ENCODE measurements at places on chromosomes 1 and 21.

DNA sequence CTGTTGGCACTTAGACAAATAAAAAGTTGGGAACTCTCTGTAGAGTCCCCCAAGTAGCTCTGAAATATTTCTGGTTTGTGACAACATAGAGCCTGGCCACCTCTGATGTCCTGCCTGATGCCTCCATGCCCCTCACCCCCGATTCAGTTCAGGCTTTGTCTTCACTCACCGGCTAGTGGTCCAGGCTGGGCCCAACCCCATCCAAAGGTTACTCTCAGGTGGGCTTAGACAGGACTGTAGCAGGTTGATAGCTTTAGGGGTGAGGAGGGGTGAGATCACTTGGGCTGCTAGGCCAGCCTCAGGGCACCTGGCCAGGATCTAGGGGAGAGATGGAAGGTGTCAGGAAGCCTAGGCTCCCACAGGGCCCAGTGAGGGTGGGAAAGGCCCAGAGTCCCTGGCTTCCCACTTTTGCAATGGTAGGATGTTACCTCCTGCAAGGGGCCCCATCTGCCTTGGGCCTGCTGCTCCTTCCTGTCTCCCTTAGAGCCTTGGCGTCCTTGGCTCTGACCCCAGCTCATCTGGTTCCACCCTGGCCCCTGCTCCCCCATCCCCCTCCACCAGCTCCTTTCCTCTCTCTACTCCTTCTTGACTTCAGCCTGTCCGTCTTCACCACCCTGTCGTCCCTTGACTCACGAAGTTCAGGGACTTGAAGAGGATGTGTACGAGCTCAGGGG lies 6.7 kb downstream of the EPS8L3 start:
- no peak for DNase-seq

DNA sequence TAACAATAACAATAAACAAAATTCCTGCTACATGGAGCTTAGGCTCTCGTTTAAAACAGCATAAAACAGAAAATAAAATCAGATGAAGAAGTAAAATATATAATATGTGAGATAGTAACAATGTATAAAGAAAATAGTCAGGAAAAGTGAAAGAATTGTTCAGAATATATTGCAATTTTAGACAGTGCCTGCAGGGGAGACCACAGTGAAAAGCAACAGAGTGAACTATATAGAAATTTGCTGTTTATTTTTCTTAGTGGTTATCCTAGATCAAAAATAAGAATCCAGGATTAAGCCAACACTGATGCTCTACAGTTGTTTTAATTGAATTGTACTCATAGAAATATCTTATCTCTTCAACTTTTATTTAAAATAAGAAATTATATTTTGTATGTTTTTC lies 1639.0 kb upstream of the B3GALT2 start:
- no peak for DNase-seq

GRCh38 chr1:228744356-228744755 lies 9.1 kb downstream of the RHOU start:
- DNase-seq: no peak

DNA sequence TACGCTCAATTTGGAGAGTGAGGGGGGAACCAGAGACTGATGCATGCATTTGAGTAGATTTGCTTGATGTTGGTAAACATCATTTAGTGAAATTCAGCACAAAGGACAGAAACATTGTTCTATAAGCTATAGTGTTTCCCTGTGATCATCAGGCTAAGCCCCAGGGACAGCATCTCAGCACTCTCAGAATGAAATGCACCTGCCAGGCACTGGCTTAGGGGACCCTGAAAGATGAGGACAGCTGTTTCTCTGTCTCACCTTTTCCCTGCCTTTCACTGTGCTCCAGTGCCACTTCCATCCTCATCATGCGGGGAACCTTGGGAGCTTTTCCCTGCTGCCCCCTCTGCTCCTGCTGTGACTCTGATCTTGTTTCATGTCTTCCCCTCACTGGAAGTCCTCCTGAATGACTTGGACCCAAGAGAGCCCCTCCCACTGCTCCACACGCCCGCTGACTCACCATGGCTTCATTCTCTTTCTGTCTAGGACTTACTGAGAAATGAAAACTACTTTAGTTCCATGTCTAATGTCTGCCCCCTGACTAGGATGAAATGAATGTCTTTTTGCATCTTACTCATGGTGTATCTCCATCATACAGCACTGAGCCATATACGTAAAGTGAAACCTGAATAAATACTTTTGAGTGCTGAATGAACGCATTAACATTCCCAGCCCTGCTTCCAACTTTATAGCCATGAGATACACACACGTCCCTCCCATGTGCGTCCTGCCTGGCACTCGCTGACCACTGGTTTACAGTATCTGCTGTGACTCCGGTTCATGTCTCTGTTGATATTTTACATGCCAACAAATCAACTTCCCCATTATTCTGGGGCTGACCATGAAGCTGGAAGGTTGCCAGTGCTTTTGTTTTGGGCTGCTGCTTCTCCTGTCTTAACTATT lies 182.0 kb downstream of the PCP4 start:
- peak; percentile 11 for DNase-seq

DNA sequence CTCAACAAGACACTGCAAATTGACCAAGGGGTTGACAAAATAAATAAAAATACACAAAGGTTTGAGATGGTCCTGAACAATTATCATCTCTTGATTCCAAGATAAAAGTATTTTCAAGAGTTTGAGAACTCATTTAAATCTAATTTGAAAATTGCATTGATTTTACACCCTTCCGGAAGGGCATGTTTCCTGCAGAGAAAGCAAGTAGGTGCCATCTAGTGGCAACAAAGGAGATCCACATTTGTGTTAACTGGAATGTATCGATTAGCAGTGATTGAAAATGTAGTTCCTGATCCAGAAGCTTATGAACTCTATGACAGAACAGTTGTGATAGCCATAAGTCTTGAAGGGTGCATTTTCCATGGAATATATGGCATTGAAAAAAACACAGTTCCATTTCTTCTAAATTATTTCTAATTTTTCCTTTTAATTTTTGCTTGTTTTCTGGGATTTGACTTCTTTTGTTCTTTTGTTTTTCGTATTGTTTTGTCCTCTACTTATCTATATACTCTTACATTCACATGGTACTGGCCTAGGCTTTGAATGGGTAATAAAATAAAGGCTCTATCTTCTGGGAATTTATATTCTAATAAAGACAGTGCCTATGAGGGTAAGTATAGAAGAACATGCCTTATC lies 143.7 kb downstream of the DNM3 start:
- peak; percentile 49 for DNase-seq

DNA sequence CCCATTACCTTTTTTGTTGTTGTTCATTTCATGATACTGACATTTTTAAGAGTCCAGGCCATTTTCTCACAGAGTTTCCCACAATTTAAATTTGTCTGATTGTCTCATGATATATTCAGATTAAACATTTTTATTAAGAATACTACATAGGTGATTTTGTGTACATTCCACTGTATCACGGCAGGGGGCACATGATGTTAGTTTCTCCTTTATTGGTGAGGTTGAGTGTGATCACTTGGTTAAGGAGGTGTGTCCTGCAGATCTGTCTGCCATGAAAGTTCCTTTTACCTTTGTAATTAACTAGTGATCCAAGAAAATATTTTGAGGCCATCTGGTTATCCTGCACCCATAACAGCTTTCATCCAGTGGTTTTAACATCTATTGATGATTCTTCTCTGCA lies 11.8 kb downstream of the RTCA start:
- DNase-seq: no peak

DNA sequence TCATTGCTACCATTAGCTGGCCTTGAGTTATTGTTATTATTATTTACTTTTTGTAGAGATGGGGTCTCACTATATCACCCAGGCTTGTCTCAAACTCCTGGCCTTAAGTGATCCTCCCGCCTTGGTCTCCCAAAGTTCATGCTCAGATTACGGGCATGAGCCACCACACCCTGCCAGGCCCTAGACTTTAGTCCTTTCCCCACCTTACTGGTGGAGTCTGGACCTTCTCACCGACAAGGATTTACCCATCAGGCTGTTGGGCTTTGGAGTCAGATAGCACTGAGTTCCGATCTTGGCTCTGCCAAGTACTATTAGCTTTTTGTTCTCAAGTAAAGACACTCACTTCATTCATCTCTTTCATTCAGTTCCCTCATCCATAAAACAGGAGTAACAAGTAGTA lies 17.2 kb downstream of the CNR2 start:
- DNase-seq: no peak

DNA sequence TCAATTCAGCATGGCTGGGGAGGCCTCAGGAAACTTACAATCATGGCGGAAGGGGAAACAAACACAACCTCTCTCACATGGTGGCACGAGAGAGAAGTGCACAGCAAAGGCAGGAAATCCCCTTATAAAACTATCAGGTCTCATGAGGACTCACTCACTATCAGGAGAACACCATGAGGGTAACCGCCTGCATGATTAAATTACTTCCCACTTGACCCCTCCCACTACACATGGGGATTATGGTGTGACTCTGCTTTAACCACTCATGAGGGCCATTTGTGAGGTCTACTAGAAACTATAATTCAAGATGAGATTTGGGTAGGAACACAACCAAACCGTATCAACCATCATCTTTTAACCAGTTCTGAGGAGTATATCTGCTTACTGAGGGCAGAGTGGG lies 387.4 kb upstream of the NFIA start:
- DNase-seq: no peak

GRCh38 chr1:42801832-42802473 lies 15.0 kb upstream of the ERMAP start:
- peak; percentile 17 for DNase-seq

GRCh38 chr1:47624531-47624930 lies 186.7 kb downstream of the FOXD2 start:
- no peak for DNase-seq

GRCh38 chr1:151809290-151809984 lies 4.2 kb upstream of the LINGO4 start:
- DNase-seq: no peak
